ENCODE measurements at places on chromosomes 4 and X.

GRCh38 chr4:4735870-4736269 is 123.6 kb upstream of the MSX1 start:
- DNase-seq: no peak

GRCh38 chr4:82381235-82381634 is 7.4 kb upstream of the HNRNPD start:
- no peak for DNase-seq

GRCh38 chr4:79864500-79865200 is 208.4 kb downstream of the ANTXR2 start:
- DNase-seq: no peak

- DNase-seq: no peak
These were observed 101.6 kb downstream of the KLHL8 start for GRCh38 chr4:87118826-87119225.

GRCh38 chr4:56132835-56133234 is 184.1 kb downstream of the CEP135 start:
- DNase-seq: no peak

DNA sequence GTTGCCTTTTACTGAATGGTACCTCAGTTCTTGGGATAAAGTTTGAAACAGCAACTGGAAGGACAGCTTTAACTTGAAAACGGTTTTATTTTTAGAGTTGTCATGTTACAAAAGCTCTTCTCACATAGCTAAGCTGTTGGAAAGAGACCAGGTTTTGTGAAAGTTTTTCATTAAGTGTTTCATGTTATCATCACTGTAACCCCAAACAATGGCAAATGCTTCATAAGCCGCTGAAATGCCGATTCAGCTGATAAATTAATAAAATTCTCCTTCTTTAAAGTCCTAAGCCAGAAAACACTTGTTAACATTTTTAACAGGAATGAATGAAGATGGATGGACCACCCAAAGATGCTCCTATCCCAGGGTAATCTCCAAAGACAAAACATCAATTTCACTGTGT is 76.1 kb upstream of the IRF2 start:
- no peak for DNase-seq

GRCh38 chrX:4091046-4091760 is 377.8 kb upstream of the PRKX start:
- DNase-seq: no peak

DNA sequence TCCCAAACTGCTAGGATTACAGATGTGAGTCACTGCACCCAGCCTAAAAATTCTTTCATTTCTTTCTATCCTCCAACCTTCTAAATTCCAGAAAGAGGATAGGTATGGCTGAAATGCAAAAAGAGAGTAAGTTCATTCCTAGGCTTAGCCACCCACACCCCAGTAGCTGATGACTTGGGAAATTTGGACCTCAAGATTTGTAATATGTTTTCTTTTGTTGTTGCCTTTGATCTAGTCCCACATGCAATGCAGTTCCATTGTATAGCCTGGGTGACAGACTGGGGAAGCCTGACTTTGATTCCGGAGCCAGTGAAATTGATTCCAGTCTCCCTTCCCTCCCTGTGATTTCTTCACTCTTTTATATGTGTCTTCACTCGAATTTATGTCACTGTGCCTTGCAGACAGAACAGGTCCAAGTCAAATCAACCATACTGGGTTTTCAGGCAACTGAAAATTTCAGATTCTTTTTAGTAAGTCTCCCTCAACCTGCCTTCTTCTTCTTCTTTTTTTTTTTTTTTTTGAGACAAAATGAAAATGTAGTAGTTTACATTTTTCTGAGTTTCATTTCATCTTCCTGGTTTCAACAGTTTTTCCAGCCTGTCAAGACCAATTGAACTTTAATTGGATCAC is 176.2 kb upstream of the RBPJ start:
- no peak for DNase-seq

GRCh38 chr4:126957556-126957955 is 675.2 kb upstream of the INTU start:
- no peak for DNase-seq

- DNase-seq: no peak
These were observed 13.0 kb upstream of the KLHL2 start for GRCh38 chr4:165194368-165194767.

- no peak for DNase-seq
These were observed 48.9 kb upstream of the MAMLD1 start for GRCh38 chrX:150314186-150314585.

GRCh38 chr4:117425636-117426035 is 340.3 kb upstream of the TRAM1L1 start:
- no peak for DNase-seq

GRCh38 chrX:153632595-153632946 is 14.4 kb upstream of the DUSP9 start:
- DNase-seq: no peak

DNA sequence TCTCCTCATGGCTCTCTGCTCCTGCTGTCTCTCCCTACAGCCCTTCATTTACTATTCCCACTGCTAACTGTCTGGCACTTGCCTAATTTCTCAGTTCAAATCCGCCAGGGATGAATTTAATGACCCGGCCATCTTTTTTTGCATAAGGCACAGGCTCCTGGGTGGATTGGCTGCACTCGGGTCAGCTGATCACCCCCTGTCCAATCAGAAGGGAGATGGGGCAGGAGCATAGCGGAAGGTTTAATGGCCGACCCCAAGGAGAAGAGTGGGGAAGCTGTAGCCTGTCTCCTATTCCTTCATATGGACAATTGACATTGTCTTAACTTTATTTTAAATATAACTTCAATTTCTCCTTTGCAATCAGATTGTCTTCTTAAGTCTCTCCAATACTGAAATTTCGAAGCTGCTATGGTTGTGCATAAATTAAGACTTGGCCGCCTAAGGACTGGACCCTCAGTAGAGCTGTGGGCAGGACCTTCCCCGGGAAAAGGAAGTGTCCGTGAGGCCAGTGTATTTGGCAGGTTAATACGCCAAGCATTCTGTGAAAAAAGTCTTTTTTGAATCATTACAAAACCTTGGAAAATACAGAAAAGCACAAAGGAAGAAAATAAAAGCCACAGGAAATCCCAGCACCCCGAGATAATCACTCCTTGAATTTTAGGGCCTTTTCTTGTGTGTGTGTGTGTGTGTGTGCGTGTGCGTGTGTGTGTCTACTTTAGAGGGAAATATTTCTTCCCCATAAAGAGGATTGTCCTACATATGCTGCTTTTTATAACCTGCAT is 55.5 kb downstream of the SMIM20 start:
- DNase-seq: no peak

GRCh38 chrX:34365471-34365870 is 233.4 kb upstream of the FAM47A start:
- DNase-seq: no peak

DNA sequence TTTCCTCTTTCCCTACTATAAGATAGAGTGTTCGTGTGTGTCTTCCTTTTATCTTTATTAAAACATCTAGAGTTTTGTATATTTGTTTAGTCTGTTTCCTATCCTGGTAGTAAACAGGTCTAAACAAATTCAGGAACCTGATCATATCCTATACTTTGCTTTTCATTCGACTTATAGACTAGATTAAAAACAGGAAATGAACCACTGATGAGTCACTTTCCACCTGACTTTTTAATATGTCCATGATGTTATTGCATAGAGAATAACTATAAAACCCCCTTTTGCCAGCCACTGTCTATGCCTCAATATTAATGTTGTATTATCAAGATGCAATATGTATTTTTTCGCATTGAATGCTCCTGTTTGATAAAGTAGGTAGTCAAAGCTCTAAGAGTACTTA is 1794.0 kb downstream of the STIM2 start:
- no peak for DNase-seq

GRCh38 chr4:175413561-175413960 is 398.5 kb downstream of the GPM6A start:
- DNase-seq: no peak
